Kidney glomerular epithelial cell (primary cell): ENCODE measurements at places on chromosomes 2 and 18.

- DNase-seq = no peak
These were observed 55.7 kb upstream of the SLC39A10 start for GRCh38 chr2:195601361-195601760.

DNA sequence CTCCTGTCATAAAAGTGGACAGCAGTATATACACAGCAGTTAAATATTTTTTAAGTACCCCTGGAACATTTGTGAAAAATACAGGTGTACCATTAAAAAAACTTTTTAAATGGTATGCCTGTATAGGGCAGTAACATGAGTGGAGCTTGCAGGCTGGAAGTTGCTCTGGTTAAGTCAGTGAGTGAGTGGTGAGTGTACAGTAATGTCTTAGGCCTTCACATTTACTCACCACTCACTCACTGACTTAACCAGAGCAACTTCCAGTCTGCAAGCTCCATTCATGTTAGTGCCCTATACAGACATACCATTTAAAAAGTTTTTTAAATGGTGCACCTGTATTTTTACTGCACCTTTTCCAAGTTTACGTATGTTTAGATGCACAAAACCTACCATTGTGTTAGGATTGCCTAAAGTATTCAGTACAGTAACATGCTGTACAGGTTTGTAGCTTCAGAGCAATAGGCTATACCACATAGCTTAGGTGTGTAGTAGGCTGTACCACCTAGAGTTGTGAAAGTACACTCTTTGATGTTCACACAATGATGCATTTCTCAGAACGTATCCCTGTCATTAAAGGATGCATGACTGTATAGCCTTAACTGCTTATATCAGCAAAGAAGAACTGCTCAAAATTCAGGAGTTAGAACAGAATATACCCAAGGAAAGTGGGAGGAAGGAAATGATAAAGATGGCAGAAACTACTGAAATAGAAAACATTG lies 112.6 kb downstream of the EHBP1 start:
- peak; percentile 51 for DNase-seq

DNA sequence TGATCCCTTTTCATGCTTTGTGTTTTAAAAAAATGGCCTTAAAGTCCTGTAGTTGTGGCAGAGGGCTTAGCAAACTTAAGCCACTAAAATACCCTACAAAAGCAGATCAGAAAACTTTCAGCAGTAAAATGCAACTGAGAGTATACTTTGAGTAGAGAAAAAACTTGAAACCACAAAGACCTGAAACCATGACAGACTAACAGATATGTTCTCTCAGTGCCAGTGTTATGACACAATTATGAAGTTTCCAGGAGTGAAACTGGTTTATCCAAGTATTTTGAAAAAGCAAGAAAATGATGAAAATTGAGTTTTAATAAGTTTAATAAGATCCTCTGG lies 74.5 kb downstream of the SPRED2 start:
- DNase-seq = no peak

DNA sequence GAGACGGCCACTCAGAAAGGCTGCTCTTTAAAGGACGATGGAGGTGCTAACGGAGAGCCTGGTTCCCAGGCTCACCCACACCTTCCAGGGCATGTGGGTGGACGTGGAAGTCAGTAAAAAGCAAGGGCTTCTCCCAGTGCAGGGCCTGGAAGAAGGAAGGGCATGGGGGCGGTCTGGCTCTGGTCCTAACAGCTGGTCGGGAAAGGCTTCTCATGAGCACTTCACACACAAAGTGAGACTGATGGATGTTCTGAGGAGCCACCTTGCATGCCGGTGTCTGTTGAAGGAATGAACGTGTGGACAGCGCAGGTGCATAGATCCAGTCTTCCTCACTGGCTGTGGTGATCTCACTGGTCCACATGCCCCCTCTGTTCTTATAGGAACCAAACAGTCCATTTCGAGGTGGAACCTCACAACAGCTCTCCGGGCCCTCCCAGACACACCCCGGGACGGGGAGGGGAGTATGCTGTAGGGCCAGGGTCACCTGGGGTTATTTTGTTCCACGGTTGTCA lies 90.6 kb upstream of the UXS1 start:
- DNase-seq = no peak

DNA sequence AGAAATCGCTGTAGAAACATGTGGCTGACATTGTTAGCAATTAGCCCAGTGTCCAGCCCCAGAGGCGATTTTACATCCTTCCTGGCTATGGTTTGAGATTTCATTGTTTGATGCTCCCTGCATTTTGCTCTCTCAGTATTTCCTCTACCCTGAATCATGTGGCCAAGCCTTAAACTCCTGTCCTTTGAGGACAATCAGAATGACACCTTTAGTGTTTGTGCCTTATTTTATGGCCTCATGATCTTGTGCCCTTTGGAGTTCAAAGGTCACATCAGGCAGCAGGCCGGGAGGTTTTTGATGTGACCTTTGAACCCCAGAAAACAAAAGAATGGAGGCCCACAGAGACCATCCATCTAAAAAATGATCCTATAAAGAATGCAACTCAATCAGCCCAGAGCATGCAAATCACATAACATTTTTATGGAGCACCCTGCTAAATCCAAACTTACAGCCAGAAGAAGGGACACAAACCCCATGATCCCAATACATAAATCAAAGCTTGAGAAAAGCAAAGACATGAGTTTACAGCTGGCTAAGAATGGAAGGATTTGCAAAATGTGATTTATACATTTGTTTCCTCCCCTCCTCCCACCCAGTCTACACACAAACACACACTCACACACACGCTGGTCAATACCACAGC lies 52.5 kb downstream of the FECH start:
- no peak for DNase-seq

DNA sequence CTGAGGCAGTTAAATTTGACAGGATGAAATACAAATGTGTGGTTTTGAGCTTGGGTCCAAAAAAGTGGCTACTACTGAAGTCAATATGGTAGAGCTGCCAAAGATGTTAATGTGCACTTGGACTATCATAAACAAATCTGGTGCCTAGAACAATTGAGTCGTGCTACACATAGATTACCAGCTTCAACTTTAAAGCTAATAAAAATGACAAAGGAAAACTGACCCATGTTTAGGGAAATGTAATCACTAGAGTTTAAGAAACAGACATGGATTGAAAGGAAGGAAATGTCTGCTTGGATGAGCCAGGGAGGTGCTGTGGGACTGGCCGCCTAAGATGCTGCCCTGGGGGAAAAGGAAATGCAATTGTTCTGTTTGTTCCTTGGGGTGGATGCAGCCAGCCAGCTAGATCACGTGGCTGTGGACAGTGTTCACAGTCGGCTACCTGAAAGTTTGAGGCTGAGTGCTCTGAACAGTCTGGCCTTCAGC lies 36.6 kb downstream of the CYB5A start:
- DNase-seq = no peak

DNA sequence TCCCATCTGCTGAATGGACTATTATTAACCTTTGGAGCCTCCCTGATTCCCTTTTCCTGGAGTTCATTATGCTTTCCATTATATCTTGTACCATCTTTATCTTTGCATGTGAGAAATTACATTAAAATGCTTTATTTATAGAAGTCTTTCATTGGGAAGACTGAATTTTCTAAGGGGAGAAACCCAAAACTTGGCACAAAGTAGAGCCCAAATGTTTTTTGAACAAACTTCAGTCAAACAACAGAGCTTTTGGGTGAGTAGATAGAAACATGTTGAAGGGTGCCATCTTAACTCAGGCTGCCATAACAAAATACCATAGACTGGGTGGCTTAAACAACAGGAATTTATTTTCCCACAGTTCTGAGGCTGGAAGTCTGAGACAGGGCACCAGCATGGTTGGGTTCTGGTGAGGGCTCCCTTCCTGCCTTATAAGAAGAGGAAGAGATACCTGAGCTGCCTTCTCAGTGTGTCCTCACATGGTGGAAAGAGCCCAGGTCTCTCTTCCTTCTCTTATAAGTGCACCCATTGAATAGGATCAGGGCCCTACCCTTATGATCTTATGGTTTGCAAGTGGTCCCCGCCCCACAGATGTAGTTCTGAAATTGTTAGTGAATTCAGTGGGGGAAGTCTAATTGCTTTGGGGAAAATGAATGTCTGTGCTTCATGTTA lies 19.2 kb downstream of the RALB start:
- no peak for DNase-seq
